ENCODE measurements at places on chromosomes 1 and 21.

DNA sequence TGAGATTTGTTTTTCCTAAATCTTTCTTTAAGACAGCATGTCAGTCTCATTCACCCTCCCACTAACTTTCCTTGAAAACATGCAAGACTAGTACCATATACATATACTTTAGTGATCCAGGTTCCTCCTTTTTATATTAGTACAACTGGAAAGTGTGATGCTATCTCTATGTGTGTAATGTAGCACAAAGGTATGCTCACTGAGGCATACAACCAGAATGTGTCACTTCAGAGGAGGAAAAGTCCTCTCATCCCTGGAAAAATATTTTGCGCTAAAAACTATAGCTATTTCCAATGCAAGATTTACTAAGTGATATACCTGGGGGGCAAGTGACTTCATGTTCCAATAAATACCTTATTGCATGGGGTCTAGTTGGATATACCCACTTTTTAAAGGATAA is 45.9 kb downstream of the BARHL2 start:
- no peak for DNase-seq

- peak; percentile 8 for DNase-seq
Observed at GRCh38 chr1:226649780-226650179, 89.3 kb downstream of the ITPKB start.

DNA sequence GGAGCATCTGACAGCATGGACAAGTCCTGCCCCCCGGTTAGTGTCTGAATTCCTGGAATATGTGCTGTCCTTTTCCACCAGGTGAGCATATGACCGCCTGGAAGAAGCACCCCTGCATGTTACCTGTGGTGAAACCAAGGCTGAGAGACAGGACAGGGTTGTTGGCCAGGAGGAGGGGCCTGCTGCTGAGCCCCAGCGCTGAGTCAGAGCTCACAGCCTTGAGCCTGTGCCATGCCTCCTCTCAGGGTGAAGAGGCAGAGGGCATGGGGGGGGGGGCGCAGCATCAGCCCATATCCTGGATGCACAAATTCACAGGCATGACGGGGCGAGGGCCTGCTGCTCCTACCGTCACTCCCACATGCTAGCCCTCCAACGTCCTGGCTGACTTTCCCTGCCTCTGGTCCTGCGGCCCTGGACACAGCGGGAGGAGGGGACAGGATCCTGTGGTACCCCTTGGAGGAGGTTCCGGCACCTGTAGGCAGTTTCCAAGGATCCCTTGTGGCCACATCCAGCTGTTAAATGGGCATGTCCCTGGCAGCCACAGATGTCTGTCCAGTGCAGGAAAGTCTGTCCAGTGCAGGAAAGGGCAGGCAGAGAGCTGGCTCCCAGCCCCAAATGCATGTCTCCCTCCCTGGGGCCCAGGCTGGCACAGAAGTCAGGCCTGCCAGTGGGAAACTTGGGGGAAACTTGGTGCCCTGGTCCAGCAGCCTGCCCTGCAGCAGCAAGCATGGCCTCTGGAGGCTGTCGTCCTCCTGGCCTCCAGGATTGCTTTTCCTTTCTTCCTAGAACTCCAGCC is 23.9 kb downstream of the TTC34 start:
- no peak for DNase-seq

DNA sequence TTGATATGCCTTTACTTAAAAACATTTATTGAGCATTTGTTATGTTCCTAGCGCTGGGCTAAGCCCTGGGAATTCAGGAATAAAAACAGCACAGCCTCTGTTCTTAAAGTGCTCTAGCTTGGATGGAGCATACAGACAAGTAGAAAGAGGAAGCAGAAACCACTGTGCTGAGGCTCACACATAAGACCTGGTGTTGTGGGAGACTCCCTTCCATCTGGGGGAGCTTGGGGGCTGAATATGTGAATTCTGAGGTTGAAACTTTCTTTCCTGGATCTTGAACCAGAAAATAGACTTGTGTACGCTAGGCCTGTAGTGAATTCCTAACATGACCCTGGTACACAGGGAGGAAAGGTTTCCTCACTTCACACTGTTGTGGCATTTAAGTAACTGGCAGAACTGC is 209.9 kb downstream of the ZNF326 start:
- DNase-seq: no peak

DNA sequence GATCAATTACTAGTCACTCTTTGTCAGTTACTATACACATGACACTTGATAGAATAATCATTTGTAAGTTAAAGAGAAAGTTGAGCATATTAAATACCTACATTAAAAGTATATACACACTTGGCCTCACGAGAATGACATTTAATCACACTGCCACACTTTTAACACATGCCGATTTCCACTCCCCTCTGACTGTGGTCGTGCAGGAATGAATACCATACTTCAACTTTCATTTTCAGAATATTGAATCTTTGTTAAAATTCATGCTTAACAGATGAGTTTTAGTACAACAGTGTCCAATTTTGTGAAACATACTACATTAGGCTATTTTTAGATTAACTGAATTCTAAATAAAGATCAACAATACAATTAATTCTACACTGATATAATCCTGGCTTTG is 78.2 kb upstream of the SDC3 start:
- no peak for DNase-seq

DNA sequence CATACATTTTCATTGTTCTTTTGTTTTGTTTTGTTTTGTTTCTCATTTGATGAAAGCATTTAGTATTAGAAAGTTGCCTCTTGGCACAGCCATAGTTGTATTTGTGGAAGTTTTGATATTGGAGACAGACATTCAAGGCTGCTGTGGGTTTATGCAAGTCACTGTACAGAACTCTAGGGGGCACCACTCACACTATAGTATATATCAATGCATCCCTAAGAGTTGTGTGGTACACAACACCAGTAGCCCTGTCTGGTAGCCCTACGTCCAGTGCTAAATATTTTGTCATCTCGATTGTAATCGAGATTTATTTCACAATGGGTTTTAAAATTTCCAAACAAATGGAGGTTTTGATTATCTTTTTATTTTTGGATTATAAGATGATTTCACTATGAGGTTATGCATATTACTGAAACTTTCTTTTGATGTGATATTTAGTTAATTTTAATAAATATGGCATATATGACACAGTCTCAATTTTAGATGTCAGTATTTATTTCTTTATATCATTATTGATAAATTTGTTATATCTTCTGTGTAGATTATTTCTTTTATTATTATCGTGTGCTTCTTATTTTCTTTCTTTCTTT is 112.2 kb downstream of the NR5A2 start:
- peak; percentile 77 for DNase-seq

DNA sequence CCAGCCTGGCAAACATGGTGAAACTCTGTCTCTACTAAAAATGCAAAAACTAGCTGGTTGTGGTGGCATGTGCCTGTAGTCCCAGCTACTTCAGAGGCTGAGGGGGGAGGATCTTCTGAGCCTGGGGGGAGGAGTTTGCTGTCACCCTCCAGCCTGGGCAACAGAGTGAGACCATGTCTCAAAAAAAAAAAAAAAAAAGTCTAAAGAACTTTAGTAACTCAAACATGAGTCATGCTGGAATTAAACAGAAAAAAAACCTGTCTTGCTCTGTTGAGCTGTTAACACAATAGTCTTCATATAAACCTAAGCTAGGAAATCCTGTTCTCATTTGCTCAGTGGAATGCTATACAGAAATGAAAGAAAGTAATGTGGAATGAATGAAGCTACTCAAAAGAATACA is 16.7 kb upstream of the DISP1 start:
- no peak for DNase-seq

DNA sequence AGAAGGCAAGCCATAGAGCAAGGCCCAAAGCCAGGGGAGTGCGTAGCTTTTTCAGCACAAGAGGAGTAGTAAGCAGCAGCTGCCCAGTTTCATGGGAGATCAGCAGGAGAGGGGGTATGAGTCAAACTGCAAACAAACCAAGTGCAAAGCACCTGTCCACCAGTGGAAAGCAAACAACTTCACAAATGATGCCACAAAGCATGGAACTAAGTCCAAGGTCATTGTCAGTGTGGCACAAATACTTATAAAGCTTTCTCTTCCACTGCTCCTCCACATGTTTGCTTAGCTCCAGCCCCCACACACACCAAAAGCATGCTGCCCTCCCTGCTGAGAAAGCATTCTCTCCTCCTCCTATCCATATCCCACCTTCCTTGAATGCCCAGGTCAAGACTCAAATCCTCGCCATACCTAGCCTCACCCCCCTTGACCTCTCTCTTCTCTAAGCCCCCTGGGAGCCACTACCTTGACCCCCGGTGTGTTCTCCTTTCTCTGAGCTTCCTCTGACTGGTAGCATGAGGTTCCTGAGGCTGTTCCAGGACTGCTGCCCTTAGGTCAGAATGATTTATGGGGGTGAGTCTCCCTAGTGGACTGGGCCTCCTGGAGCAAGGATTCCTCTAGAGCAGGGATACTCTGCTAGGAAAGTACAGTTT is 70.4 kb downstream of the DMAP1 start:
- no peak for DNase-seq

- no peak for DNase-seq
Observed at GRCh38 chr1:181044449-181044966, 10.7 kb downstream of the MR1 start.

DNA sequence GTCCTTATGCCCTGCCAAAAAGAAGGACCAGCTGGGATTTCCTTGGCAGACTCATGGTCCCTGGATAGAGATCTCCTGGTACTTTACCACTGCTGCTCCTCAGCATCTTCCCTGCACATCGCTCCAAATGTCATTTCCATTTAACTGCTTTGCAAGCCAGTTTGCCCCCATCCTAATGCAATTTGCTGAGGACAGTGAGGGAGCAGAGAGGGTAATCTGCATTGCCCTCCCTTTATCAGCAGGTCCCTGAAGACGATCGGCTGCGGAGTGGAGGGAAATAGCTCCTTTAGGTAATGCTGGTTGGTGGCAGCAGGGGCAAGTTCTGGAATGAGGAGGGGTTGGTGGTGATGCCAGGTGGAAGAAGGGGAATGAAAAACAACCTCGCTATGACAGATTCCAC is 2.7 kb downstream of the PLXNA2 start:
- no peak for DNase-seq

DNA sequence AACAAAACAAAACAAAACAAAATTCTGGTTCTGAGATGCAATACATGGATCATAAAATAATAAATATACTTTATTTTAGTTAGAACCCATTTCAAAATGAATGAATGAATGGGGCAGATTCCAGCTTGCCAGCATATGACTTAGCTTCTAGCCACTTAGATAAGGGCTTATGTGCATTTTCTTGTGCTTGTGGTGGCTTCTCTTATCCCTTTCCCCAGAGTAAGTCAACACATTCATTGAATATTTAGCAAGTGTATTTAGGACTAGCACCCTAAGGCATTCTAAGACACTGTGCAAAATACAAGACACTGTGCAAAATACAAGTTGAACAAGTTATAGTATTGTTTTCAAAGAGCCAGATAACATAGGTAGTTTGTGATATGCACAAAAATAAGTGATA is 4.7 kb downstream of the ADIPOR1 start:
- no peak for DNase-seq

- no peak for DNase-seq
Observed at GRCh38 chr1:94863297-94863911, 43.2 kb downstream of the SLC44A3 start.

DNA sequence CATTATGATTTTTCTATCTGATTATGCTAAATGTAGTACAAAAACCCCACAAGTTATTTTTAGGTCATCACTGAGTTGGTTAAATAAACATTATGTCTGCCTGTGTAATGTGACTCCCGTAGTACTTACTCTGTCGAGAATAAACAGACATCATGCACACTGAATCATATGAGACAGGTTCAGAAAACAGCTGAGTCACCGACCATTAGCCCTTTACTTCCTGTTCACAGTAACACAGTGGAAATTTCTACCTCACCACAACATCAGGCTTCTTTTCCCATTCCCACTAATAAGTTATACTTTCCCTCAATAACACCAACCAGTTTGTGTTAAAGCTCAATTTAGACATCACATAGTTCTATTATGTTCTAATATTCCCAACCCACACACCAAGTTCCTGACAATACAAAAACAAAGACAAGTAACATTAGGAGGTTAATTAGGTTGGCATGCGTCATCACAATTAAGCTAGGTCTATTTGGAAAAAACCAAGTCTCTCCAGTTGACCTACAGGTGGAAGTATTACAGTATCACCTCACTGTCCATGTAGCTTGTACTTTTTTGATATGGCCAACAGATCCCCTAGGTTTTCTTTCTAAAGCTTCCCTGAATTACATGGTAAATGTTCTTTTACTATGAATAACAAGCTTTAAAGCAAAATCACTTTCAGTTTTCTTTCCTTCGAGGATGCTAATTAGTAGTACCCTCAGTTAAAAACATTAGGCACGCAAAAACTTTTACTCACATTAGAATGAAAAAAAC is 154.2 kb downstream of the EIF4G3 start:
- peak; percentile 87 for DNase-seq

DNA sequence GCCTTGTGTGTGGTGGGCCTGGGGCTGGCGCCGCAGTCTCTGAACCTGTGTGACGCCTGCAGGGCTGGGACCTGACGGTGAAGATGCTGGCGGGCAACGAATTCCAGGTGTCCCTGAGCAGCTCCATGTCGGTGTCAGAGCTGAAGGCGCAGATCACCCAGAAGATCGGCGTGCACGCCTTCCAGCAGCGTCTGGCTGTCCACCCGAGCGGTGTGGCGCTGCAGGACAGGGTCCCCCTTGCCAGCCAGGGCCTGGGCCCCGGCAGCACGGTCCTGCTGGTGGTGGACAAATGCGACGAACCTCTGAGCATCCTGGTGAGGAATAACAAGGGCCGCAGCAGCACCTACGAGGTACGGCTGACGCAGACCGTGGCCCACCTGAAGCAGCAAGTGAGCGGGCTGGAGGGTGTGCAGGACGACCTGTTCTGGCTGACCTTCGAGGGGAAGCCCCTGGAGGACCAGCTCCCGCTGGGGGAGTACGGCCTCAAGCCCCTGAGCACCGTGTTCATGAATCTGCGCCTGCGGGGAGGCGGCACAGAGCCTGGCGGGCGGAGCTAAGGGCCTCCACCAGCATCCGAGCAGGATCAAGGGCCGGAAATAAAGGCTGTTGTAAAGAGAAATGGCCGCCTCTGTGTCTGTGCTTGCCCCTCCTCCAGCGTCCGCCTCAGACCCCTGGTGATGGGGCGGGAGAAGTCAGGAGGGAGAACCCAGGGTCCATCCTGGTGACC is 788 bp downstream of the ISG15 start:
- DNase-seq: no peak

GRCh38 chr1:43058545-43059360 is 100.1 kb upstream of the SLC2A1 start:
- DNase-seq: no peak

GRCh38 chr1:4089421-4090175 is 189.5 kb upstream of the C1orf174 start:
- no peak for DNase-seq

GRCh38 chr1:189021577-189021976 is 1456.1 kb downstream of the BRINP3 start:
- no peak for DNase-seq
